ENCODE measurements at places on chromosomes 16 and 17. TPM values are rescaled to one million over a fixed set of nuclear protein-coding genes. Genes with fewer than 3 reads are reported as not detected.
A peak's percentile ranks its signal among the peaks of the same experiment; 100 is the strongest.

The CD300E gene
- total RNA-seq = 6.5 TPM

The SDR42E2 gene
- total RNA-seq = 0.14 TPM

The GPR142 gene
- not detected for total RNA-seq

The NAA38 gene
- 58.7 TPM for total RNA-seq

The NDUFAB1 gene
- total RNA-seq = 49.2 TPM

The KRT9 gene
- total RNA-seq = not detected

The RAB11FIP4 gene
- total RNA-seq = 13.5 TPM

The BAHCC1 gene
- total RNA-seq = 23.3 TPM

The CCL1 gene
- not detected for total RNA-seq

The ZBTB4 gene
- total RNA-seq = 84.7 TPM

- no peaks in the 10 kb centered on the region for H3K36me3 ChIP-seq
- H3K4me3 ChIP-seq = no peak overlapping the region
- no peaks in the 10 kb centered on the region for H3K27me3 ChIP-seq
- H3K27ac ChIP-seq = no peak overlapping the region
- no peak for DNase-seq
Observed at GRCh38 chr17:80761110-80761871, 216.7 kb downstream of the RPTOR start.

GRCh38 chr17:5000237-5000639 is 2.5 kb downstream of the KIF1C start:
- peak overlapping the region; percentile 98 for H3K4me3 ChIP-seq
- peaks cover 23% of the 10 kb centered on the region for H3K4me1 ChIP-seq
- H3K27ac ChIP-seq = peak overlapping the region; percentile 94
- peak; percentile 88 for DNase-seq

- H3K4me1 ChIP-seq = no peaks in the 10 kb centered on the region
- H3K27me3 ChIP-seq = no peaks in the 10 kb centered on the region
- no peak overlapping the region for H3K4me3 ChIP-seq
- no peak for DNase-seq
Observed at GRCh38 chr17:7072406-7072805, 7.6 kb downstream of the CLEC10A start.

GRCh38 chr16:80025236-80025635 is 424.7 kb upstream of the MAF start:
- H3K27me3 ChIP-seq = no peaks in the 10 kb centered on the region
- H3K4me1 ChIP-seq = peaks cover 7% of the 10 kb centered on the region
- H3K27ac ChIP-seq = no peak overlapping the region
- H3K36me3 ChIP-seq = no peaks in the 10 kb centered on the region
- H3K4me3 ChIP-seq = no peak overlapping the region
- no peak for DNase-seq

GRCh38 chr16:61195006-61195405 is 841.2 kb downstream of the CDH8 start:
- no peaks in the 10 kb centered on the region for H3K4me1 ChIP-seq
- H3K36me3 ChIP-seq = no peaks in the 10 kb centered on the region
- DNase-seq = no peak
- no peak overlapping the region for H3K4me3 ChIP-seq

- no peak overlapping the region for H3K27ac ChIP-seq
- no peaks in the 10 kb centered on the region for H3K36me3 ChIP-seq
- no peaks in the 10 kb centered on the region for H3K4me1 ChIP-seq
- H3K4me3 ChIP-seq = no peak overlapping the region
- no peaks in the 10 kb centered on the region for H3K27me3 ChIP-seq
Observed at GRCh38 chr16:52099382-52099781, 447.6 kb downstream of the TOX3 start.

- H3K36me3 ChIP-seq = no peaks in the 10 kb centered on the region
- H3K4me3 ChIP-seq = no peak overlapping the region
- peaks cover 39% of the 10 kb centered on the region for H3K27me3 ChIP-seq
- H3K27ac ChIP-seq = no peak overlapping the region
Observed at GRCh38 chr17:38421171-38421841, 7.0 kb upstream of the ARHGAP23 start.

- peak; percentile 80 for DNase-seq
- no peak overlapping the region for H3K27ac ChIP-seq
Observed at GRCh38 chr16:85652431-85653221, 36.1 kb downstream of the GINS2 start.

GRCh38 chr16:1297018-1297696 is 12.3 kb upstream of the UBE2I start:
- no peaks in the 10 kb centered on the region for H3K36me3 ChIP-seq
- H3K27me3 ChIP-seq = peaks cover 35% of the 10 kb centered on the region
- H3K4me3 ChIP-seq = no peak overlapping the region
- no peak overlapping the region for H3K27ac ChIP-seq
- no peaks in the 10 kb centered on the region for H3K4me1 ChIP-seq

GRCh38 chr17:82003411-82004381 is 19.0 kb downstream of the CENPX start:
- no peak overlapping the region for H3K4me3 ChIP-seq
- no peaks in the 10 kb centered on the region for H3K27me3 ChIP-seq
- H3K4me1 ChIP-seq = no peaks in the 10 kb centered on the region
- H3K36me3 ChIP-seq = no peaks in the 10 kb centered on the region

DNA sequence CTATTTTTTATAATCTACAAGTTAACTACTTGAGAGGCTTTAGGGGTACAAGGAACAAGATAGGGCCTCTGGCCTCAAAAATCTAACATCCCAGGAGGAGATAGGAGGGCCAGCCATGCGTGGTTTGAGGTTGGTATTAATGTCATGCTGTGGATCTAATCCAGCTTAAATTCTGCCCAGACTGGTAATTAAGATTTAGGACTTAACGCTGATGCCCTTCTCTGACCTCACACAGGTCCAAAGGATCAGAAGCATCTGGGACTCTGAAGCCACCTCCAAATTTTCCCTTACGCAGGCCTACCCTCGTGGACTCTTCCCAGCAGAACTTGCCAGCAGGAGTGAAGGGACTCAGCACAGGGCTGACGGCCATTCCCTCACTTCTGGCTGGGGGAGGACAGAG is 15.1 kb downstream of the SLC6A4 start:
- no peaks in the 10 kb centered on the region for H3K27me3 ChIP-seq
- no peak overlapping the region for H3K4me3 ChIP-seq
- no peaks in the 10 kb centered on the region for H3K36me3 ChIP-seq

DNA sequence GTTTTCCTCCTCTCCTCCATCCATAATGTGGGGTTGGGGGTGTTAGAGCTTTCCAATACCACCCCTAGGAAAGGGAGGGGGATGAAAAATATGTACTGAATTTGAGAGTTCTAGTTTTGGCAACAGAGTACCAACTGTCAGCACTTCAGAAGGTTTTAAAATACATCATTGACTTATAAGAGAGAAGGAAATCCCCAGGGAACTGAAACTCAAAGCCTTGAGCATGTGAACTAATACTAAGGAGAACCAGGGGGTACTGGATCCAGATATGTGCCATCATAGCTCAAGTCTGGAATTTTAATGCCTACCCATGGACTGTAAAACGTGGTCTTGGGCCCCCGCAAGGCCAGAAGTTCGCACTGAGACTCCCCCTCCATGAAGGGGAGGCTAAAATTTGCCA is 15.8 kb downstream of the CACNG5 start:
- H3K36me3 ChIP-seq = no peaks in the 10 kb centered on the region
- H3K4me3 ChIP-seq = no peak overlapping the region
- no peaks in the 10 kb centered on the region for H3K27me3 ChIP-seq
- no peak for DNase-seq

- no peak for DNase-seq
- H3K27me3 ChIP-seq = no peaks in the 10 kb centered on the region
- no peak overlapping the region for H3K4me3 ChIP-seq
- peaks cover 14% of the 10 kb centered on the region for H3K4me1 ChIP-seq
Observed at GRCh38 chr17:49723423-49723822, 15.7 kb upstream of the SLC35B1 start.

DNA sequence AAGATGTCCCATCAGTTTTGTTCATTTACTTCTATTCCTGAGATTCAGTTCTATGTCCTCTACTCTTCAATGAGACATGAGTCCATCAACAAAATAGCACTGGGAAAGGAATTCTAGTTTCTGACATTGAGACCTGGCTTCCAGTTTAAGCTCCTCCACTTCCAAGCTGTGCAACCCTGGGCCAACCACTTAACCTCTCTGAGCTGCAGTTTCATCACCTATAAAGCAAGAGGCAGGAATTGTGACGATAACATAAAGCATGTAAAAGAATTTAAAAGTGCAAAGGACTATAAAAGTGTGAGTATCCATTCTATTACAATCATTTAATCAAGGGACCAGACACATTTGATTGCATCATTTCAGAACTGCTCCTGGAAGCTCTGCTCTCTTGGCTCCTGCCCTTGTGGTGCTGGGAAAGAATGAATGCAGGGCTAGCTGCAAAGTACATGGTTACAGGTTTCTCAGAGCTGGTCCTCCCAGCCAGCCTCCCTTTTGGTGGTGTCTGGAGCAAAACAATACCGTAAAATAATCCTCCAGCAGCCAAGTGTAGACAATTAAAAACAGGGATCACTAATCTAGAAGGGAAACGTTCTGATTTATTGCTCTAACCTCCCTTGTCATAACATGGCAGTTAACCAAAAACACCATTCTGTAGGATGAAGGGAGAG is 113.9 kb downstream of the VPS53 start:
- H3K36me3 ChIP-seq = peaks cover 20% of the 10 kb centered on the region
- no peaks in the 10 kb centered on the region for H3K27me3 ChIP-seq
- no peak overlapping the region for H3K27ac ChIP-seq
- H3K4me3 ChIP-seq = no peak overlapping the region
- peaks cover 12% of the 10 kb centered on the region for H3K4me1 ChIP-seq
- no peak for DNase-seq

GRCh38 chr16:1689853-1690252 is 11.8 kb downstream of the JPT2 start:
- no peak overlapping the region for H3K4me3 ChIP-seq
- peak overlapping the region; percentile 60 for H3K27ac ChIP-seq
- DNase-seq = no peak
- no peaks in the 10 kb centered on the region for H3K27me3 ChIP-seq
- peaks cover 78% of the 10 kb centered on the region for H3K36me3 ChIP-seq
- H3K4me1 ChIP-seq = no peaks in the 10 kb centered on the region

DNA sequence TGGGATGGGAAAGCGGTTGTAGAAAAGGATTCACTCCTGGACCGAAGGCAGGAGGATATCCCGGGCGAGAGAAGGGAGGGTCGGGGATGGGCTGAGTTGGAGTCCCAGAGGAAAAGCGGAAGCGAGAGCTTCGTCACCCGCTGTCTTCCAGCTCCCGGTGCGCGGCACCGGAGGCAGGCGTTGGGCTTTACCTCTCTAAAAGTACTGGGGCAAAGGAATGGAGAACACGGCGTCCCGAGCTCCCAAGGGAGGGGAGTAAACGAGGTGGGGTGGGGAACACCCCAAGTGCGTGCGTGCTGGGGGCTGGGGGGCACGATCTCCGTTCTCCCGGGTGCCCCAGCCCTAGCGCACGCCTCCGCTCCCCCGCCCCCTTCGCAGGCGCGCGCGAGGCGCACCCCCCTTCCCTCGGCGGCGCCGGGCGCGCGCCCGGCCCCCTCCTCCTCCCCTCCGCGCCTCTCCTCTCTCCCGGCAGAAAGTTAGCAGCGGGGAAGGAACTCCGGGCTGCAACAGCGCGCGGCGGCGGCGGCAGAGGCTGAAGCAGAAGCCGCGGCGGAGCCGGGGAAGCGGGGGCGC is at the start of gene HS3ST4:
Gene HS3ST4 (plus strand): TSS at position 441 of the 573 bp plus-strand sequence.
- H3K27ac ChIP-seq = no peak within 1 kb of the TSS
- H3K27me3 ChIP-seq = peaks cover 55% of the 10 kb centered on the region
- H3K36me3 ChIP-seq = no peaks in the 10 kb centered on the region
- H3K4me1 ChIP-seq = no peaks in the 10 kb centered on the region
- no peak for DNase-seq

GRCh38 chr16:52837251-52837650 is 215.4 kb downstream of the CHD9NB start:
- DNase-seq = no peak
- H3K4me1 ChIP-seq = no peaks in the 10 kb centered on the region
- no peak overlapping the region for H3K27ac ChIP-seq
- no peaks in the 10 kb centered on the region for H3K27me3 ChIP-seq
- H3K36me3 ChIP-seq = no peaks in the 10 kb centered on the region

DNA sequence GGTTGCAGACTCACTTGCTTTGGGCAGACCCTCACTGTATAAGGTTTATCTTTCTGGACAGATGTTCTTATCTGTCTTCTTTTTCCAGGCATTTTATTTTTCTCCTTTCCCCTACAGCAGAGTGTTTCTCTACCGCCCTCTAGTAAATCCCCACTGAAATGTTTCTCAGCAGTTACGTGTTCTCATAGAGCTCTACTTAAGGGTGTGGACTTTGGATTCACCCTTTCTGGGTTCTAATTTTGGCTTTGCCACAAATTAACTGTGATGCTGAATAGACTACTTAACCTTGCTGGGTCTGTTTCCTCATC is 2.0 kb downstream of the ADAT1 start:
- H3K36me3 ChIP-seq = peaks cover 48% of the 10 kb centered on the region
- DNase-seq = no peak
- H3K27me3 ChIP-seq = no peaks in the 10 kb centered on the region
- H3K27ac ChIP-seq = no peak overlapping the region
- peaks cover 17% of the 10 kb centered on the region for H3K4me1 ChIP-seq

GRCh38 chr17:68288375-68288774 is 2.6 kb downstream of the SLC16A6 start:
- H3K4me3 ChIP-seq = no peak overlapping the region
- peaks cover 10% of the 10 kb centered on the region for H3K27me3 ChIP-seq
- peak overlapping the region; percentile 92 for H3K27ac ChIP-seq
- DNase-seq = no peak
- H3K4me1 ChIP-seq = peaks cover 17% of the 10 kb centered on the region

DNA sequence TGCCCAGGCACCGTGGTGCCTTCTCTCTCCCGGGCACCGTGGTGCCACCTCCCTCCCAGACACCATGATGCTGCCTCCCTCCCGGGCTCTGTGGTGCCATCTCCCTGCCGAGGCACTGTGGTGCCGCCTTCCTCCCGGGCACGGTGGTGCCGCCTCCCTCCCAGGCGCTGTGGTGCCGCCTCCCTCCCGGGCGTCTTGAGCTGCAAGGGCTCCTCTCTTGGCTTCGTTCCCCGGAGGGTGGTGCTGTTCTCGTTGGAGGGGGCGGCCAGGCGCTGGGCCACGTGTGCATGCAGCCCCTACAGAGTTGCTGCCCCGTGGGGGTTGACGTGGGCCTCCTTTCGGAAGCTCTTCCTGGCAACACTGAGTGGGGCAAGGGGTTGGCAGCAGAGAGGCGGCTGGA is 8.2 kb downstream of the CENPX start:
- no peaks in the 10 kb centered on the region for H3K27me3 ChIP-seq
- peak overlapping the region; percentile 78 for H3K27ac ChIP-seq
- H3K4me1 ChIP-seq = peaks cover 3% of the 10 kb centered on the region
- H3K4me3 ChIP-seq = peak overlapping the region; percentile 10

DNA sequence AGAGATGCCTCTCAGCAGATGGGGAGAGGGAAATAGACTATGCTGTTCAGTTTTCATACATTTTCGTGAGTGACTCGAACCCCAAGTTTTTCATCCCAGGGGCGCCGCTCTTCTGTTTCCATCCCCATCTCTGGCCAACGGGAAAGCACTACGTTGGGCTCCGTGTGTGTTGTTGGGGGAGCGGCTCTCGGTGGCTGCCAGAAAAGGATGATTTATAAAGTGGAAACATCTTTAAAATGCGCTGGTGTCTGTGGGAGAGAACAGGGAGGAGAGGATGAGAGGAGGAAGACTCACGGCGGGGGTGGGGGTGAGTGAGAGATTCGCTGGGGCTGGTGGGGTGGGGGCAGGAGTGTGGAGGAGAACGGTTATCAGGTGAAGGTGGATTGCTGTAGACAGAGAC is 5.8 kb downstream of the TBX4 start:
- peak overlapping the region; percentile 46 for H3K4me3 ChIP-seq
- no peaks in the 10 kb centered on the region for H3K36me3 ChIP-seq
- peaks cover 86% of the 10 kb centered on the region for H3K27me3 ChIP-seq
- peak overlapping the region; percentile 87 for H3K27ac ChIP-seq

GRCh38 chr16:79986352-79986751 is 385.8 kb upstream of the MAF start:
- H3K4me1 ChIP-seq = no peaks in the 10 kb centered on the region
- H3K27me3 ChIP-seq = no peaks in the 10 kb centered on the region
- no peak overlapping the region for H3K4me3 ChIP-seq
- H3K27ac ChIP-seq = no peak overlapping the region
- no peak for DNase-seq
- no peaks in the 10 kb centered on the region for H3K36me3 ChIP-seq

Data from upper lobe of right lung (tissue), 1 donor.